Large intestine (tissue), 12 donors: ENCODE measurements at places on chromosomes 3 and 15. TPM values are rescaled to one million over a fixed set of nuclear protein-coding genes. Genes with fewer than 3 reads are reported as not detected.

RTP1 gene
- 0.12 TPM for polyA plus RNA-seq

SLITRK3 gene
- polyA plus RNA-seq = 1.1 TPM

KLF15 gene
- 1.4 TPM for polyA plus RNA-seq

RAB6B gene
- 8.8 TPM for polyA plus RNA-seq

CYP1A2 gene
- polyA plus RNA-seq = not detected

DNA sequence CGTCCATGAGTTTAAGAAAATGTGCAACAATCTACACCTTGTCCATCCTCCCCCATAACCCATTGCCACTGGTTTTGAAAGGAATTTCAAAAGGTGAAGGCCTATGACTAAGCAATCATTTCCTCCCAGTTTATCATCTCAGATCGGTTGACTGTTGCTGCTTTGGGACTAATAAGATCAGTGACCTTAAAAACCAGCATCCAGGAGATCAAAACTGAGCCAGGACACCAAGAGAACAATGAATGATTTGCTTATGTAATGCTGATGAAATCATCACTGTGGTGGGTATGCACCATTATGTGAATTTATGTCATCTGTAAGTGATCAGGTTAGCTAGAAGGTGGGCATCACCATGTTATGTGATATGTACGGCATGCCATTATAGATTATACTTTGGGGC is 195.5 kb downstream of the SSR3 start:
- H3K27me3 ChIP-seq = no peaks in the 10 kb centered on the region
- H3K27ac ChIP-seq = no peak overlapping the region
- H3K4me1 ChIP-seq = no peaks in the 10 kb centered on the region
- H3K36me3 ChIP-seq = no peaks in the 10 kb centered on the region
- no peak overlapping the region for H3K4me3 ChIP-seq

DNA sequence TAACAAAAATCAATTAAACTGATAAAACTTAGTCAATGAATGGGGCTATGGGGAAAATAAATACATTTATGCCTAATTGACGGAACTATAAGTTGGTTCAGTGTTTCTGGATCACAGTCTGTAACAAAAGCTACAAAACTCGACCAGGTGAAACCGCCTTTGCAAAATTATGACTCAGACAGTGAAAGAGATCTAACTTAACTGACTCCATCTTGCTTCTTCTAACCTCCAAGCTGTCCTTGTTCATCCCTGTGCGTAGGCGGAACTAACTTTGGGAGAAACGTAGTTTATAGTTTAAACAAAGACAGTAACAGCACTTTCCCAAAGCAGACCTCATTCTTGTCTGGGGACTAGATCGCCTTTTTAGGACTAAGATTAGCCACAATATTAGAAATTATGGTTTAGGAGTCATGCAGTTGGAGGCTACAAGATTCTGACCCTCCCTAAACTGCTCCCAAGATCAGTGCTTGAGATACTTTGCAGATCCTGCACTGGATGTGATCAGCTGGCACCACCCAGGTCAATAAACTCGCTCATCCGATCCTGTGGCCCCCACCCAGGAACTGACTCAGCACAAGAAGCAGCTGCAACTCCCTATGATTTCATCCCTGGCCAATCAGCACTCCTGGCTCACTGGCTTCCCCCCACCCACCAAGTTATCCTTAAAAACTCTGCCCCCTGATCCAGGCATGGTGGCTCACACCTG is 7.2 kb upstream of the MFGE8 start:
- no peak for DNase-seq
- no peaks in the 10 kb centered on the region for H3K4me1 ChIP-seq
- no peaks in the 10 kb centered on the region for H3K36me3 ChIP-seq
- no peaks in the 10 kb centered on the region for H3K27me3 ChIP-seq
- no peak overlapping the region for H3K4me3 ChIP-seq

GRCh38 chr3:30352410-30353318 is 253.7 kb upstream of the TGFBR2 start:
- no peaks in the 10 kb centered on the region for H3K27me3 ChIP-seq
- no peak overlapping the region for H3K4me3 ChIP-seq
- DNase-seq = no peak
- H3K27ac ChIP-seq = no peak overlapping the region
- H3K36me3 ChIP-seq = no peaks in the 10 kb centered on the region

- no peak for DNase-seq
- peaks cover 61% of the 10 kb centered on the region for H3K4me1 ChIP-seq
- H3K36me3 ChIP-seq = no peaks in the 10 kb centered on the region
- H3K4me3 ChIP-seq = no peak overlapping the region
These were observed 39.6 kb downstream of the KLF13 start for GRCh38 chr15:31366169-31366734.

DNA sequence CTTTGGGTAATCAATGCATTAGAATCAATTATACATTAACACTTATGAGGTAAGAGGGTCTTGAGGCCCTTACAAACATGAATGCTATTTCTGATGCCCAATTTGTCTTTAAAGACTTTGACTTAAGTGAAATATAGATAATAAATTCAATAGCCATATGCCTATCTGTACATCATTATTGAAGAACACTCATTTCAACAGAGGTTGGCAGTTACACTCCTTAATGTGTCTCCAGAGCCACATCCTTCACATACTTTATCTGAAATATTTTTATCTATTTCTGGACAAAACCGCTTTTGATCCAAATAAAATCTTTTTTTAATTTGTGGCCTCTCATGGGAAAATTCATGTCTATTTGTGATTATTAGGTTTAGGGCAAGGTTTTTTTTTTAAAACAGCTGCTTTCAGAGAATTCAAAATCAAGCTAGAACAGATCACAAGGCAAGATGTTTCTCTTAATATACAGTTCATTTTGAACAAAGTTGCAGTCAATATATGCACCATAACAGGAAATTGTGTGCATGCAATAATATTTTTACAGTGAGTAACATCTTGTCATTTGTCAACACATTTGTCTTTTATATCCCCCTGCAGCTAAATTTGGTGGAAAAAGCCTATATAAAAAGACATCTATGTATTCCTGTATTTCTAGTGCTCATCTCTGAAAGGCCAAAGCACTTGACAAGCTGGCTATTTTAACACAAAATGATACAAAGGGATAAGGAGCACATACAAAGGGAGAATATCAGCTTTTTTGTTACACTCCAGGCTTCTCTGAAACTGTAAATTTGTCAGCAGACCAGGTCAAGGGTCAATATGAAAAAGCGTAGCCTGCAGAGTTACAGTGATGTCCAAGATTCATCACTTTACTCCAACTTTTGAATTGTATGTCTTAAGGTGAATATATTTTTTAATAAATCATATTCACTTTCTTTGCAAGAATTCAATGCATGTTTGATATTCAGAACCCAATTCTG is 146.2 kb upstream of the DPH6 start:
- H3K27me3 ChIP-seq = no peaks in the 10 kb centered on the region
- H3K4me1 ChIP-seq = peaks cover 18% of the 10 kb centered on the region
- no peak for DNase-seq
- H3K27ac ChIP-seq = no peak overlapping the region

DNA sequence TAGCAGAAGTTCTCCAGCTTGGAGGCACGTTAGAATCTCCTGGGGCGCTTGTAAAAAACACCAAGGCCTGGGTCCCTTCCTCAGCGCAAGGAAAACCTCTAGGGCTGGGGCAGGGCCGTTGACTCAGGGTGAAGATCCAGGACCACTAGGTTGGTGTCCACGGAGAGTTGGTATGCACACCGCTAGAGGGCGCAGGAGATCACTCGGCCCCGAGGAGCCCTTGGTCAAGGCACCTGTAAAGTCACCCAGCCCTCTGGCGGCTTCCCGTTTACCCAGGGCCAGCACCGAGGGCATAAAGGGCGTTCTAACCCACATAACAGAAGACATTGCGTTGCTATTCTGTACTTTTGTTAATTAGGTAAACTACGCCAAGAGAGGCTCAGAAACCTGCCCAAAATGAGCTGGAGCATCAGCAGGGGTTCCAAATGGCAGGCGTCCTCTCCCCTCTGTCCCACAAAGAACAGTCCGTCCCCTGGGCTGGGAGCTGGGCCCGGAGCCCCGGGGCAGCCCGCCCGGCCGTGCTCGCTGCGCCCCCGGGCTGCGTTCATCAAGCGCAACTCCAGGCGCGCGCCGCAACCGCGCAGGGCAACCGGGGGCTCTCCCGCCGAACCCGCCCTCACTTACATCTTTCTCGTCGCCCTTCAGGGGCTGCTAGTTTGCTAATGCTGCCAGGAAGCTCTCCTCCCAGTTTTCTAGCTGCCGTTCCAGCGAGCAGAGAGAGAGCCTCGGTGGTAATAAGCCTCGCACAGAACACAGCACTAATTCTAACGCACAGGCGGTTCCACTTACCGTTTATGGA is 332.1 kb downstream of the ARRDC4 start:
- H3K27me3 ChIP-seq = peaks cover 39% of the 10 kb centered on the region
- H3K4me1 ChIP-seq = no peaks in the 10 kb centered on the region
- no peak overlapping the region for H3K27ac ChIP-seq
- DNase-seq = no peak
- no peaks in the 10 kb centered on the region for H3K36me3 ChIP-seq

DNA sequence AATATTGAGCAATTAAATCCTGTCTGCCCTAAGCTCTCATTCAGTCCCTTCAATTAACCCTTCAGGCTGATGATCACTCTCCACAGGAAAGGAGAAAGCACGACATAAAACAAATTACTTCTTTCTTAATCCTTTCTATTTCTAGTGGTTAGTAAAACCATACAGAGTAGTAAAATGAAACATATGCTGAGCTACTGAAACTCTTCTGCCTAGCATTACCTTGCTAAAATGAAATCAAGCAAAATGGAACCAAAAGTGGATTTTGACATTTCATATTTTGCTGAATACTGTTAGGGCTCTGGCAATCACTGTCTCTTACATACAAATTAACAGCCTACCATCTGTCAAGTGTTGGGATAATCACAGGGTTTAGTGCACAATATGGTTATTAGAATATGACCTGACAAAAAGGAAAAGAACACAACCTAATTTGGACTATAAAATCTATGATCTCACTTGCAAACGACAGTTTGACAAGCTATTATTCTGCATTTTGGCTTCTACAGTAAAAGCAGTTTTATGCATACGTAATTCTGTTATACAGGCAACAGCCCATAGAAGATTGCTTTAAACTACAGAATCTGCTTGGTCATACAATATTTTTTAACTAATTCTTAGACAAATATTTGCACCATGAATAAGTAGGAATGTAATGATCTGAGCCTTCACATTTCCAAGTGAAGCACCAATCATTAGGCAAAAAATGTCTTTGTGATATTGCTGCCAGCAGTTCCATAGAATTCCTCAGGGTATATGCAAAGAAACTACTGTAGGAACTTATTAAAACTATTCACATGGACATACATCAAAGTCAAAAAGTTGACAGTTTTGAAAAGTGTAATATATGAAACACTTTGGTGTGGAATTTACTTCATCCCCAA is 105.0 kb downstream of the FHIT start:
- no peaks in the 10 kb centered on the region for H3K27me3 ChIP-seq
- H3K4me1 ChIP-seq = no peaks in the 10 kb centered on the region
- H3K4me3 ChIP-seq = no peak overlapping the region
- H3K27ac ChIP-seq = no peak overlapping the region
- no peaks in the 10 kb centered on the region for H3K36me3 ChIP-seq
- no peak for DNase-seq

GRCh38 chr3:160413613-160414248 is 14.3 kb downstream of the SMC4 start:
- H3K4me3 ChIP-seq = no peak overlapping the region
- no peak overlapping the region for H3K27ac ChIP-seq
- peaks cover 27% of the 10 kb centered on the region for H3K36me3 ChIP-seq
- no peaks in the 10 kb centered on the region for H3K27me3 ChIP-seq
- DNase-seq = peak; percentile 59
